Ureter (tissue), 1 donor: ENCODE measurements at places on chromosomes 3 and 15. TPM values are rescaled to one million over a fixed set of nuclear protein-coding genes. Genes with fewer than 3 reads are reported as not detected.

U2SURP gene
- total RNA-seq, result 125 TPM

DNA sequence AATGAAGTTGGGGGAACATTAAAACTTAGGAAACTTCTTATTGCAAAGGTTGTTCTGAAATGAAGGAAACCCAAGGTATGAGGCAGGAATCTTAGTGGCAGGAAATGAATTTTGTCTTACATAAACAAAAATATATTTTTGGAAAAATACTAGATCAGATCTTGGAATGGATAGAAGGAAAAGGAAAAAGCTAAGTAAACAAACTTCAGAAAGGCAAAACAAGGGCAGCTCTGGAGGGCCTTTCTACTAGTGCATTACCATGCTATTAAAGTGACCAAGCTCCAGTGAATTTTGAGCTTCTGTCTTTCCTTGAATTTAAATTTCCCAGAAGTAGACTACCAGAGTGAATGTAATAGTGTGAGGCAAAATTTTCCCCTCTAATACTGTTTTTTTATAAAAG, 13.6 kb downstream of the ARL6 start:
- no peak for DNase-seq

OCA2 gene
- 0.73 TPM for total RNA-seq

TNNC1 gene
- total RNA-seq, result 9.4 TPM

DNA sequence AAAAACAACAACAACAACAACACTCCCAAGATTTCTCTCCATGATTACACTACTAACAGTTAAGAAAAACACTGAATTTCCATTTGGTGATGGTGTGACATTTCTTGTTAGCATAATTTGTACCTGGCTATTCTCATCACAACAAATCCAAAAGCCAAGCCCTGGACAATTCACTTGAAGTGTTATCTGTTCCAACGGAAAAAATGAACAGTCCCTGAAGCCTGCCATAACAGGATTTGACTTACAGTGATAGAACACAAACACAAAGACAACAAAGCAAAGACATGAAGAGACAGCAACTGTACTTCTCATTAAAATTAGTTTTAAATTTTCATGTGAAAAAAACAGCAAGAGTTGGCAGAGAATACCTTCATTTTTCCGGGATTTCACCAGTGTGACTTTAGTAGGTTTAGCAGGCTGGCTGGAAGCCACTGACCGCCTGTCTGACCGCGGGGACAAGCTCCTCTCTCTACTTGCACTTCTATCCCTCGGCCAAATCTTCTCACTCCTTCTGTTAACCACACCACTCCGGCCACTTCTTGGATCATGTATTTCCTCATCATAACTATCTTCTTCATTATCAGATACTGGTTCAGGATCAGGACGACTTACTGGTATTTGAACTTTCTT, 56.3 kb downstream of the TJP1 start:
- DNase-seq, result no peak

DNA sequence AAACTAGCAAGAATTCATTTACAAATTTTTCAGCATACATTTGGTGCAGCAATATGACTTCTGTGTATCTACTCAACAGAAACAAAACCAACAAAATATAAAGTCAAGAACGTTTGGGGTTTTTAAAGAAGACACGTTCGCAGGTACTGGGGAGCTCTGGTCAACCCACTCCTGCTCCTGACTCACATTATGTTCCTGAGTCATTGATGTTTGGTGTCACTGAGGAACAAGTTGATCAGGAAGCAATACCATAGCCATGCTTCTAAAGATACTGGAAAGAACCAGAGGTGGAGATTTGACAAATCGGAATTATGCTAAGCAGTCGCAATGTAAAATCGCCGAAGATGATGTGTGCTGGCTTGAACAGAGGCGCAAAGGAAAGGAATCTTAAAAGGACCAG, 22.0 kb downstream of the SLC4A7 start:
- no peak for DNase-seq

KBTBD13 gene
- 0.18 TPM for total RNA-seq

GRCh38 chr3:38111696-38112377, 25.1 kb downstream of the ACAA1 start:
- no peak for DNase-seq

DNA sequence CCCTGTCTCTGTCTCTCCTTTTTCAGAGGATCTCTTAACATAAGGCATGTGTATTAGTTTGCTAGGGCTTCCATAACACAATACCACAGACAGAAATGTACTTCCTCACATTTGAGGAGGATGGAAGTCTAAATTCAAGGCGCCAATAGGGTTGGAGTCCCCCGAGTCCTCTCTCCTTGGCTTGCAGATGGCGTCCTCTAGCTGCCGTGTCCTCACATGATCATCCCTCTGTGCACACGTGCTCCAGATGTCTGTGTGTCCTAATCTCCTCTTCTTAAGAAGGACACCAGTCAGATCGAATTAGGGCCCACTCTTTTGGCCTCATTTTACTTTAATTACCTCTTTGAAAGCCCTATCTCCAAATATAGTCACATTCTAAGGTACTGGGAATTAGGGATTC, 23.0 kb upstream of the BFSP2 start:
- no peak for DNase-seq

GRCh38 chr3:179347345-179348194, at the start of gene MFN1:
TSS of gene MFN1 (plus strand) at chr3:179347709. CDS start at chr3:179348852, 1,143 bp downstream.
- DNase-seq, result peak; percentile 96

DNA sequence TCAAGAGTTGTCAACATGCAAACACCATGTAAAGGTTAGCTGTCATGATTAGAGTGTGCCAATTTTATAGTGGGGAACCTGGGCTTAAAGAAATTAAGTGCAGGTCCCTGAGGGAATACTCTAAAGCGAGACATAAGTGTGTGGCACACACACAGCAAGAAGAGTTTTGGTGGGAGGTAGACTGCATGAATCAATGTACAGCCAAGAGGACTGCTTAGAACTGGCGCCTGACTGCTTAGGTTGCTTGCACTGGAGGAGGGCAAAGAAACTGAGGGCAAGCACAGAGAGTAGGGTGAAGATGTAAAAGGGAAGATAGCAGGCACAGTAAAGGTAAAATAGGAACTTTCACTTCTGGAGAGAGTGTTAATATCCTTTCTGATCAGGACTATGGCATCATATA, 184.9 kb downstream of the SOX2 start:
- no peak for DNase-seq

- DNase-seq, result no peak
These were observed 354.7 kb downstream of the MCTP2 start for GRCh38 chr15:94586099-94586498.

ZNF80 gene
- total RNA-seq, result not detected

DNA sequence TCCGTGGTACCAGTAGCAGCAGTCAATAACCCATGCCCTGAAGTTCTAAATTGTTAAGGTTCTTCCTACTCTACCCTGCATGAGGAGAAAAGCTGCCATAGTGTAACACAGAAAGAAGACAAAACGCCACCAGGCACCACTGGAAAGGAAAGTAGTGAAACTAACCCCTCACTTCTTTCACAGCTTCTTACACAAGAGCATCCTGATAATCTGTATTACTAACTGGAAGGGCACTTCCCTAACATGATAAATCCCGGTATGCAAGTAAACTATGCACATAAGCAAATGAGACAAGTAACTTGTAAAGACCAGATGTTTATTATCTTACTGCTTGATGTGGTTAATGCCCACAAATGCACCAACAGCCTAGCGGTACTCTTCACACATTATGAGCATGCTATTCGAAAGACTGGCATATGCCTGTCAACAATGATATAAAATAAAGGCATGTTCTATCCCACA, 141.3 kb downstream of the ADAM10 start:
- no peak for DNase-seq

DNAJB8 gene
- total RNA-seq, result not detected

SLC12A1 gene
- not detected for total RNA-seq

DNA sequence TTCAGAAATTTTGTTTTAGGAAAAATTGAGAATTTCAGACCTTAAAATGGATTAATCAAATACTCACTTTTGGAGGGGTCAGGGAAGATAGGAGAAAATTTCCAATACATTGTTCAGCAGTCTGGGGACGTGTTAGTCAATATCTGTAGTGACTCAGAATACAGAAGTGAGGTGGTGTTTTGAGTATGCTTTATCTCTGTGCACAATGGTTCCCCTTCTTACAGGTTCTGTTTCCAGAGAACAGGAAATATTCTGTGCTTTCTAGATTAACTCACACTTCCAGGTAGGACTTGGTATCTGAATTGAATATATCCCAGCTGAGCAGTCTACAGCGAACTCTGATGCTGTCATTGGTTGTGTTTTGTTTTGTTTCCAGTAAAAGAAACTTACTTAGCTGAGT, 30.7 kb upstream of the CCDC54 start:
- no peak for DNase-seq

GRCh38 chr3:56874269-56874668, 72.5 kb upstream of the ARHGEF3 start:
- DNase-seq, result no peak

DNA sequence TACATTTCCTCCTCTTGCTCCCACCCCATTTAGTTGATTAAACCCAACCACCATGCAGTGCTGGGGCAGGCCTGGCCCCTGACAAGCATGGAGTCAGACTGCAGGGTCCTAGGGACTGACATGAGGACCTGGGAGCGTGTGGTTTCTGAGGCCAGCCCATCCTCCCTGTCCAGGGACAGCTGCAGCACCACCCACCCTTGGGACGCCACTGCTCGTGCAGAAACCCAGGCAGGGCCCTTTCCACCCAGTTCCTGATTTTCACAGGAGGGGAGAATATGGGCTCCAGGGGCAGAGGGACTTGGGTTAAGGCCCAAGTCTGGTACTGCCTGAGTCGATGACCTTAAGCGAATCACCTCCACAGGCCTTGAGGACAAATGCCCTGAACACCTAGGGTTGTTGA, 23.7 kb downstream of the PLXND1 start:
- no peak for DNase-seq

DNA sequence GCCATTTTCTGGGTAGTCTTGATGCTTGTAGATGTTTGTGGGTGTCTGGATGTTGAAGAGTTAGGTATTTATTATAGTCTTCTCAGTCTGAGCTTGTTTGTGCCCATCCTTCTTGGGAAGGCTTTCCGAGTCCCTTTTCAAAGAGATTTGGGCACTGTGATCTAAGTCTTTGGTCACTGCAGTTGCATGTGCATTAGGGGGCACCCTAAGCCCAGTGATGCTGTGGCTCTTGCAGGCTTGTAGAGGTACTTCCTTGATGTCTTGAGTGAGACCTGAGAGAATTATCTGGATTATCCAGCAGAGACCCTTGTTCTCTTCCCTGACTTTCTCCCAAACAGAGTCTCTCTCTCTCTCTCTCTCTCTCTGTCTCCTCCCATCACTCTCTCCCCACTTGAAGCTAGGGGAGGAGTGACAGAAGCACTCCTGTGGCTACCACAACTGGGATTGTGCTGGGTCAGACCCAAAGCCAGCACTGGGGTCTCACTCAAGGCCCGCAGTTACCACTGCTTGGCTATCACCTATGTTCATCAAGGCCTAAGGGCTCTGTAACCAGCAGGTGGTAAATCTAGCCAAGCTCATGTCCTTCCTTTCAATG, 68.5 kb downstream of the TMCO5A start:
- no peak for DNase-seq

DNA sequence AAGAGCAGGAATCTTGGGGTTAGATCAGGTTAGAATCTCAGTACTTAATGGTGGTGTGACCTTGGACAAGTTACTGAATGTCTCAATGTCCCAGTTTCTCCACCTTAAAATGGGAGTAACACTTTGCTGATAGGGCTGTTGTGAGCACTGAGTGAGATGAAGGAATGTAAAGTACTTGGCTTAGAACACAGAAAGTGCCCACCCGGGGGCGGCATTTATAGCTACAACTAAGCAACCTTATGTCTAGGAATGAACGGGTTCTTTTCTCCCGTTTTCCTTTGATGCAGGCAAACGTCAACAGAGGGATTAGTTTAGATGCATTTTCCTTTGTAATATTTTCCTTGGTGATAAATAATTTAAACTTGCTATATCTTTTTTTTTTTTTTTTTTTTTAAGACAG, 176.6 kb downstream of the USP13 start:
- no peak for DNase-seq

SI gene
- total RNA-seq, result not detected

SPTSSB gene
- 242 TPM for total RNA-seq

DNA sequence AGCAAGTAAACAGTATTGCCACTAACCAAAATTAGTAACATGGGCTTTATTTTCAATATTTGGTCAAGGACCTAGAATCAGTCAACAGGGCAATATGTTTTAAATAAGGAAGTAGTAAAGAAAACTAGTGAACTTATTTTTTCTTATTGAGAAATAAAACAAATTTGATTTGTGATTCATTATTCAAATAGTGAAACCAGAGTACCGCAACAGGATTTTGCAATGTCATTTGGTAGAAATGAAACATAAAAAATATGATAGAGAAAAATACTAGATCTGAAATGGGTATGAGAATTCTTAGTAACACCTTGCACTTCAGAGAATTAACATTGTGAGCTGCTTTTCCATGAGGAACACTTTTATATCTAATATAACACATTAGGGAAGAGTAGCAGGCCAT, 291.8 kb upstream of the GBE1 start:
- DNase-seq, result no peak

GRCh38 chr3:59867185-59868002, 817.6 kb upstream of the CFAP20DC start:
- DNase-seq, result no peak

CA12 gene
- 114 TPM for total RNA-seq

PARP15 gene
- total RNA-seq, result 3.9 TPM

- DNase-seq, result no peak
These were observed 115.8 kb downstream of the RPLP1 start for GRCh38 chr15:69568173-69569009.
